Occipital lobe (tissue), 3 donors: ENCODE measurements at places on chromosomes 6 and 20. TPM values are rescaled to one million over a fixed set of nuclear protein-coding genes. Genes with fewer than 3 reads are reported as not detected.
A peak's percentile ranks its signal among the peaks of the same experiment; 100 is the strongest.

- DNase-seq = no peak
Measured at GRCh38 chr6:120779441-120779840, 554.8 kb downstream of the TBC1D32 start.

The CRISP3 gene
- 0.16 TPM for total RNA-seq

DNA sequence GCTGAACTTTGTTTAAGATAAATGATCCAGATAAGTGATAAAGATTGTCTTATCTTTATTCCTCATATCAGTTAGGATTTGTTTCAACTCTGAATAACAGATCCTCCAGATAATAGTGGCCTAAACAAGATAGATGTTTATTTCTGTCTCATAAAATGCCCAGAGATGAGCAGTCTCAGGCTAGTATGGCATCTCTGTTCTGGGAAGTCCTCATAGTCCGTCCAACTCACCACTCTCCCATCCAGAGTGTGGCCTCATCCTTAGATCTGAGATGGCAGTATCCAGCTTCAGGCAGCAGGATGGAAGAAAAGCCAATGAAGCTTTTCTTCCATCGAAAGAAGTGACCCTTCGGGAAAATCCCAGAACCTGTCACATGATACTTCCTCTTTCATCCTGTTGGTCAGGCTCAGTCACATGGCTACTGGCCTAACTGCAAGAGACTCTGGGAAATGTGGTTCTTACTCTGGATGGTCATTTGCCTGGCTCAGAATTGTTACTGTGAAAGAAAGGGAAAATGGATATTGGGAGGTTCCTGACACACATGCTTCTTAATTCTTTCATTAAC, 29.4 kb upstream of the TAGAP start:
- peak; percentile 9 for DNase-seq

The MYCT1 gene
- total RNA-seq = 4.7 TPM

The FOXC1 gene
- total RNA-seq = 4.8 TPM

GRCh38 chr20:33522256-33522820, 32.4 kb downstream of the CBFA2T2 start:
- DNase-seq = no peak

The SYCP2 gene
- total RNA-seq = 4.1 TPM

The SEMG1 gene
- total RNA-seq = not detected

- no peak for DNase-seq
Measured at GRCh38 chr6:34272013-34272926, 23.5 kb upstream of the SMIM29 start.

DNA sequence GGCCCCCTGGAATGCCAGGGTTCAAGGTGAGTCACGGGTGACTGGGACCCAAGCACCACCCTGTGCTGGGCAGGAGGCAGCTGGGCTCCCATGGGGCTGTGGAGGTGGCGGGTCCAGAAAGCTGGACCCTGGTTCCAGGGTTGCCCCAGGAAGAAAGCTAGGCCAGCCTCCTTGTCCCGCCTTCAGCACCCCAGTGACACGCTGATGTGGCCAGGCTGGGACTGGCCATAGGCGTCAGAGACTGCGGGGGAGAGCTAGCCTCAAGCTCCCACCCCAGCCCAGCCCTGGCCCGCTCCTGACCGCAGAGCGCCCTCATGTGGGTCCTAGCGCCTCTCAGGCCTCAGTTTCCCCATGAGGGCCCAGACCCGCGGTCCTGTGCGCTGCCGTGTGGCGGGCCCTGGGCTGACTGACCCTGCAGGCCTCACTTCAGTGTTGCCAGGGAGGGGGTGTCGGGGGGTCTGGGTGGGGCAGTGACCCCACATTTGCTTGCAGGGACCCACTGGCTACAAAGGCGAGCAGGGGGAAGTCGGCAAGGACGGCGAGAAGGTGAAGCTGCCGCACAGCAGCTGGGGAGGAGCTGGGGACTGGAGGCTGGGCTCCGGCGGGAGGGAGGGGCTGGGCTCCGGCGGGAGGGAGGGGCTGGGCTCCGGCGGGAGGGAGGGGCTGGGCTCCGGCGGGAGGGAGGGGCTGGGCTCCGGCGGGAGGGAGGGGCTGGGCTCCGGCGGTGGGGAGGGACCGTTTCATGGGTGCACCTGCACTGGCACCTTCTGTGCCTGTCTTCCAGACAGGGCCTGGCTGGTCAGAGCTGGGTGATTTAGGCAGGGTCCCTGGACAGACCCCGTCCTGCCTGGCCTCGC, 7.9 kb downstream of the COL9A3 start:
- no peak for DNase-seq

The MOXD1 gene
- 18.6 TPM for total RNA-seq

GRCh38 chr6:146847426-146847825, 248.7 kb downstream of the ADGB start:
- no peak for DNase-seq

DNA sequence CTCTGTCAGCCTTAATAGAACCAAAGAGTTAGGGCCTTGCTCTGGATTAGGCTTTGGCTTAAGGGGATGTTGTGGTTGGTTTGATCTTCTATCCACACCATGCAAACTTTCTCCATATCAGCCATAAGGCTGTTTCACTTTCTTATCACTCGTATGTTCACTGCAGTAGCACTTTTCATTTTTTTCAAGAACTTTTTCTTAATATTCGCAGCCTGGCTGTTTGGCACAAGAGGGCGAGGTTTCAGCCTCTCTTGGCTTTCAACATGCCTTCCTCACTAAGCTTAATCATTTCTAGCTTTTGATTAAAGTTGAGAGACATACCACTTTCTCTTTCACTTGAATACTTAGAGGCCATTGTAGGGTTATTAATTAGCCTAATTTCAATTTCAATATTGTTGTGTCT, 193.1 kb downstream of the NRN1 start:
- no peak for DNase-seq

DNA sequence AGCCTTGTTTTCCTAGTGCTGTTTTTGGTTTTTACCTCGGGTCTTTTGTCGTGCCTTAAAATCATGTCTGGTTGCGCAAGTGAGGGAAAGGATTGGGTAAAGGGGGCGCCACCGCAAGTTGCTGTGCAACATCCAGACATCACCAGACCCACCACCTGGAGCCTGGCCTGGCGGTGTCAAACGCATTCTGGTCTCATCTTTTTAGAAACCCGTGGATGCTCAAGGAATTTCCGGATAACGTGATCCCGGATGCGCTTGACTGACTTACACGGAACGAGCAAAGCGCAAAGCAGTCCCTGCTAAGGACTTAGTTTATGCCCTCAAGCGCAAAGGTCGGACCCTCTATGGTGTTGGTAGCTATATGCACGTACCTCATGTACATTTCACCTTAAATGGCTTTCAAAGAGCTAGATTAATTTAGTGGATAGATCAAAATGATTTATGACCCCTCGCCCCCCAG, 105.2 kb downstream of the OR2B2 start:
- no peak for DNase-seq

GRCh38 chr6:165941786-165942185, 225.9 kb downstream of the TBXT start:
- DNase-seq = no peak

- DNase-seq = no peak
Measured at GRCh38 chr6:170128346-170128745, 162.5 kb downstream of the DLL1 start.
